ENCODE measurements at places on chromosomes 6 and 20.

GRCh38 chr6:109449064-109449794 lies 6.3 kb downstream of the MICAL1 start:
- DNase-seq: no peak

DNA sequence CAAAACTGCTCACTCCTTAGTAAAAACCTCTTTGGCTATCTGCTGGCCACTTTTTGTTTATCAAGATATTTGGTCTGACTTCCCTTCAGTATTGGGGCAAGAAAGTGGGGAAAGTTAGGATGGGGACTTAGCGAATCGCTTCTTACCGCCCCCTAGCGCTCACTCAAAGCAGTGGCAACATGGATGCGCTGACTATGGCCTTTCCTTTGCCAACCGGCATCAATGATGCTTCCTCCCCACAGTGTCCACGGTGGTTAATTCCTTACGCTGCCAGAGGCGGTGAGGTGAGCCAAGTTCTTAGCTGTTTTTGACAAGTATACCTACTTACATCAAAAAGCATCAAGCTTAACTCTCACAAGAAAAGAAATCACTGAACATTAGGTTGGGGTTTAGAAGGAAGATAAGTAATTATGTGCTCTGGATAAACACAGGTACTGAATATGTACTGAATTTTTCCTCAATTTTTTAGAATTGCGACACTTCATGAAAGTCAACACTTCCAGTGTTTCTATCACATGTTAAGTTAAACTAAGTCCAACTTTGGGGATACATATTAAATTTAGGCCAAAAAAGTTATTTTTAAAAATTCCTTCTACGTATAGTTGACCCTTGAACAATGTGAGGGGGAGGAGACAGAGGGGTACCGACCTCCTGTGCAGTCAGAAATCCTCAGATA lies 86.7 kb downstream of the GMDS start:
- no peak for DNase-seq

DNA sequence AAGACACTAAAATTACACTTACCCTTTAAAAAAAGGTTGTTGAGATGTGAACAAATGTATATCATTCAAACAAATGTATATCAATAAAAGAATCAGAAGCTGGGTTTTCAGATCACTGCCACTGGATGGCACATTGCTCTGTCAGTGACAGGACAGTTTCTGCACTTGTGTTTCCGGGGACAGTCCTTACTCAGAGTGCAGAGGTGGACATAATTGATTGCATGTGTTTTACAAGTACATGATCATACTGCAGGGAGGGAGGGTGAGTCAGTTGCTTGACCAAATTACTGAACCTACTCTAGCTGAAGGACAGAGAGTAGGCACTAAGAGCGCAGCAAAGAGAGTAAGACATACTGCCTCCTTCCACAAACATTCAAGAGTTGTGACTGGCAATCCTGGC lies 302.3 kb downstream of the TENT5A start:
- no peak for DNase-seq

DNA sequence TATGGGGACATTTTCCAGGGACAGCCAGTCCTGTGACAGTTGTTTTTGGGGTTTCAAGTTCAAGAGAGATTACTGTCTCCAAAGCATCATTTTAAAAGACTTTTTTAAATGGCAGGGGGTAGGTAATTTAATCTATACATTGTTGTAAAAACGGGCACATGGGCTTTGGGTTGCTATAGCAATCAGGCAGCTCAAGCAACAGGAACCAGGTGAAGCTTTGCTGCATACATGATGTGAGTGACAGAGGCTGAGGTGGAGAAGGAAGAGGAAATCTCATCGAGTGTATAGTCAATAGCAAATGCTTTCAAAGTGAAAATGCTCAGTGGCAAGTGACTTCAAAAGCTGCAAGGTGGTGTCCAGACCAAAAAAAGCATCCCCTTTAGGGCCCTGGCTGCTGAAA lies 277.4 kb upstream of the JAG1 start:
- peak; percentile 8 for DNase-seq

- DNase-seq: no peak
Observed at GRCh38 chr6:52157301-52157941, 28.8 kb upstream of the IL17A start.

DNA sequence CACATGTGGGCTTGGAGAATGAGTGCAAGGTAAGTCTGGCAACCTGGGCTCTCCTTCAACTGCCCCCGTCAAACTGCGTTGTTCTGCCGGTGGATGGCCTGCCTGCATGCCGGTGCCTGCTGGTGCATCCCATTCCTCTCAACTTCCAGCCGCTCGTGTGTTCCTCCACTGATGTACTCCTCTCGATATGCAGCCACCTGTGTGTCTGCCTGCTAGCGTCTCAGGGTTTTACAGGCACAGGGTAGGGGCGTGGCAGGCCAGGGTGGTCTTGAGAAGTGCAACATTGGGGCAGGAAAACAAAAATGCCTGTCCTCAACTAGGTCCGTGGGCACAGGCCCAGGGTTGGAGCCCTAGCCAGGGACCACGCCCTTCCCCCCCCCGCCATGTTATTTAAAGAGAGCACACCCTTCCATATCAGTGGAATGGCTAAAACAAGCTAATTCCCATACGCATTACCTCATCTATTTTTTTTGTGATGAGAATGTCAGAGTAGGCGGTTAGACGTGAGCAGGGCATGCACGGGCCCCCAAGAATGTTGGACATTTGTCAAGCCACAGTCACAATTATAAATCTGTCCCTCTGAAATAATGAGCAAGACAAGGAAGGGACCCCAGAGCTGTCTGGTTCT lies 33.2 kb downstream of the SERPINB6 start:
- DNase-seq: no peak

DNA sequence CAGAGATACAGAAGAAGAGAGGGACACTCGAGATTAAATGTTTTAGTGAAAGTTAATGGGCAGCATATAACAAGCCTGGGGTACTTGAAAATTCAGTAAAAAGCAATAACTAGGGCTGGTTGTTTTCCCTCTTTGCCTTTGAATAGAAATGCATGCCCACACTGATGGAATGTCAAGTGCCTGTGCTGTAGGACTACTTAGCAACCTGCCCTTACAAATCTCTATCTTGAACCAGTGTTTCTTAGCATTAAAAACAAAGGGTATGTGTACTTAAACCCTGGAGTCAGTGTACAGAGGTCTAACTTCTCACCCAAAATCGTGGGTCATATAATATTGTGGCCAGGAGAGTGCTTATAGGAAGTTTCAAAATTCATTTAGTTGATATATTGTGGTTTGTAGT lies 37.1 kb downstream of the RNF144B start:
- DNase-seq: no peak

DNA sequence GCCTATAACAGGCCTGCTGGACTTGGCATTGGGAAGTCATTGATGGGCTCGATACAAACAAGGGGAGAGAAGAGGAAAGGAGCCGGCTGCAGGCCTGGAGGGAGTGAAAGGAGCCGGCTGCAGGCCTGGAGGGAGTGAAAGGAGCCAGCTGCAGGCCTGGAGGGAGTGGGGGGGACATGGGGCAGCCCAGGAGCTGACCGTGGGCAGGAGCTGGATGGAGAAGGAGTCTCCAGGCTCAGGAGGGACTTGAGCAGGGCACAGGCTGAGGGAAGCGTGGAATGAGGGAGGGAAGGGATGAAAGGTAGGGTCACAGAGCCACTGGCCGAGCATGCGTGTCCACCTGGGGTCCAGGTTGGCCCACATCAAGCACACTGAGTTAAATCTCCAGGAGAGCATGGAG lies 32.0 kb downstream of the RPP40 start:
- DNase-seq: no peak

DNA sequence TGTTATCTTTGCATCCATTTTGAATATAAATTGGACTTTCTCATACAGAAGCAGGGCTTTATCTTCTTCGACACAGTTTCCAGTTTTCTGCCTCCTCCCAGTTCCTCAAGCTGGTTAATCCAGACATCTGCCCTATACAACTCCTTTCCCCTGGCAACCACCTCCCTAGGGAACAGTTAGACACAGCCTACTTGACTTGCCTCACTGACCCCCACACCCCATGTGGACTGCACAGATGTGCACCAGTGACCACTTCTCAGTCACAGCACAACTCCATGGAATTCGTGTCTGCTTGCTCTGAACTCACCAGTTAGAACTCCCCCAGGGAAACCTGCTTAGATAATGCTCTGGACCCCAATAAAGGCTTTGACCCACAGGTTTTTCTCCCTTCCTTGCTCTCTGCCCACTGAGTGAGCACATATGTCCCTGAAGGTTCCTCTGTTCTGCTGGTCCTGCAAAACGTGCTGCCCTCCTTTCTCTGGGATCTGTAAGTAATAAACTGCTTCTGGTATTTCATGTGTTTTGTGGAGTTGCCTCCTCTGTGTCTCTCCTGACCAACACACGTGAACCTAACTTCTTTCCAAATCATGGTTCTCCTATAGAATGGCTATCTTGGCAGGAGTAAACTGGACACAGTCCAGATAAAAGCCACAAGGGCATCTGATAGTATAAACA lies 351.2 kb downstream of the CD83 start:
- DNase-seq: no peak

DNA sequence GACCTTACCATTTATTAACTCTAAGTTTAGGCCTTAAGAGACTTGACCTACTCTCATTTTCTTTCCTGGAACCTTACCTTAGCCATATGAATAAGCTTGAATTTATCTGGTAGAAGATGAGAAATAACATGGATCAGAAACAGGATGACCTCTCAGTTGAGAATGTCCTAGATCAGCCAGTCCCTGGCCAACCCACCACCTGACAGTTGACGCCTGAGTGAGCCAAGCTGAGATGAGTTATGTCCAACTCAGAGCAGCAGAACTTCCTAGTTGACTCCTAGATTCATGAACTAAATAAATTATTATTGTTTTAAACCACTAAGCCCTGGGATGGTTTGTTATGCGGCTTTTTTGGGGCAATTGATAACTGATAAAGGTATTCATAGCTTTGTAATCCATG lies 233.0 kb upstream of the RAB32 start:
- no peak for DNase-seq

DNA sequence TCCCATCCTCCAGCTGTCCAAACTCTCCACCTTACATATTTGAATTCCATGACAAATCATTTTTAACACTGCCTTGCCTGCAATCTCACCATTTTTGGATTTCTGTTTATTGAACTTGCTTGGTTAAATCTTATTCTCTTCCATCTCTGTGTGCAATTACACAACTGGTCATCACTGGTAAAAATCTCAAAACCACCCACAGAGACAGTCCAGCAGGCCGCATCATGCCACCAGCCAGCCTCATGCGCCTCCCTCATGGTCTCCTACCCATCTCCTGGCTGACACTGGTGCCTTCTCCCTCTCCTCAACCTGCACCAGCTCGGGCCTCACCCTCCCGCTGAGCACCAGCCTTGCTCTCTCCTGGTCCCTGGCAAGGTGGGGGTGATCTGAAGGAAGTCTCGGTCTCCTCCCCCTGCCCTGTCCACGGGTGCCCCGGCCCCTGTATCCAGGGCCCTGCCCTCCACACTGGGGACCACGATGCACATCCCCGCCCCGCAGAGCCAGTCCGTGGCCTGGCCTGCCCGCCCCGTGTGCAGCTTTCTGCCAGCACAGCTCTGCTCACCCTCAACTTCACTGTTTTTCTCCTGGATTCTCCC lies 92.0 kb downstream of the THBS2 start:
- DNase-seq: no peak

DNA sequence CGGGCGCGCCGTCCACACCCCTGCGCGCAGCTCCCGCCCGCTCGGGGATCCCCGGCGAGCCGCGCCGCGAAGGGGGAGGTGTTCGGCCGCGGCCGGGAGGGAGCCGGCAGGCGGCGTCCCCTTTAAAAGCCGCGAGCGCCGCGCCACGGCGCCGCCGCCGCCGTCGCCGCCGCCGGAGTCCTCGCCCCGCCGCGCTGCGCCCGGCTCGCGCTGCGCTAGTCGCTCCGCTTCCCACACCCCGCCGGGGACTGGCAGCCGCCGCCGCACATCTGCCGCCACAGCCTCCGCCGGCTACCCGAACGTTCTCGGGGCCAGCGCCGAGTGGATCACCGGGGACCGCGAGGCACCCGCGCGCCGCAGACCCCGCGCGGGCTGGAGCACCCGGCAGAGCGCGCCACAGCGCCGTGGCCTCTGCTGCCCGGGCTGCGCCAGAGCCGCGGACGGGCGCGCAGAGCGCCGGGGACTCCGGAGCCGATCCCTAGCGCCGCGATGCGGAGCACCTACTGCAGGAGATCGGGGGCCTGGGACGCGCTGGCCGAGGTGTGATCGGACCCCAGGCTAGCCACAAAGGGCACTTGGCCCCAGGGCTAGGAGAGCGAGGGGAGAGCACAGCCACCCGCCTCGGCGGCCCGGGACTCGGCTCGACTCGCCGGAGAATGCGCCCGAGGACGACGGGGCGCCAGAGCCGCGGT lies at the start of gene BMP2:
Gene BMP2, plus strand, starts transcription at position 151 of the 692 bp plus-strand sequence. CDS start 2,441 bp downstream, outside the sequence.
- peak; percentile 60 for DNase-seq

GRCh38 chr6:106667022-106667402 lies 37.6 kb downstream of the QRSL1 start:
- no peak for DNase-seq

DNA sequence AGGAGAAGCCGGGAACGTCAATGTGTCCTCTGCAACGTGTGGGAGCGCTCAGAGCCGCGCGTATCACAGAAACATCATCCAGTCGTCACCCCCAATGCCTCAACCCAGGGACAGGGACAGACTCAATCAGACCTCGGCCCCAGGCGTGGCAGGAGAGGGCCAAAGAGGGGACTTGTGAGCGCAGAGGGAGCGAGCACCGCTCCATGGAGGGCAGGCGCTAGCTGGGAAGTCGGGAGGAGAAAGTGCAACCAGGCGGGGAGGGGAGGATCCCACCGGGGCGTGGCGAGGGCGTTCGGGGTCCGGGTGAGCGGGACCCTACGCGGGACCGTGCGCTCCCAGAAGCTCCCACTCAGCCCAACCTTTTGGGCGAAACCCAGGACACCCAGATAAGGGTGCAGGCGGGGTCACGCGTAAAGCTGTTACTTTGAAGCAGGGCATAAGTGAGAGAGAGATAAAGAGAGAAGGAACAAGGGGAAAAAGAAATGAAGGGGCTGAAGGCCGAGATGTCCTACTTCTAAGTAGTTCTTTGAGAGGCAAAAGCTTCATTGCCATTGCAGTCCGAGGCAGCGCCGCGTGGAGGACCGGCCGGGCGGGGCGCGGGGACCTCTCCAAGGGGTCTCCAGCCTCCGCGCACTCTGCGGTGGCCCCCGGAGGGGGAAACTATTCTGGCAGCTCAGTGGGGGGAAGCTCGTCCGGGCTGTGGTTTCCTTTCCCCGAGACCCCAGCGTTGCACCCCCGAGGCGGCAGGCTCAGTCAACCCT lies 862 bp upstream of the SOBP start:
- peak; percentile 19 for DNase-seq

DNA sequence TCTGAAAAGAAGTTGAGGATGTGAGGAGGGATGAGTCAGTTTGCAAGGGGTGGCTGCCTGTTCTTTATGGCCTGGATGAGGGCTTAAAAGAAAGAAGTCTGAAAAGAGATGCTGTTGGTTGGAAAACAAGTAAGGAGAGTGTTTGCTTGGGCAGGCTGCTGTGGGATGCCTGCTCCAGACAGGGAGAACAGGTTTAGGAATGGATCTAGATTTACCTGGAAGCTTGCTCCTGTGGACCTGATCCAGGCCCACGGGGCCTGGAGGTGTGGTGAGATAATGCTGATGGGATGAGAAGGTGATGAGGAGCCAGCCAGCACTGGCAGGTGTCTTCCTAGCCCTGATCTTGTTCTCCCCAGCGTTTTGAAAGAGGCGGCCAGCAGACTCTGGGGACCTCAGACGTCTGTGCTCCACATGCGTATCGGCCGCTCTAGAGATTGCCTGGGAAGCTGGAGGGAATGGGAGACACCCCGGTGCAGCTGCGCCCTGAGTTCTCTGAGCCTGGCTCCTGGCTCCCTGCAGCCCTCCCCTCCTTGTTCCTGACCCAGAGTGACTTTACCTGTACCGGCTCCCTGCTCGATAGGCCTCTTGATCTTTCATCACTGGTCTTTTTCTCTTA lies 331.3 kb downstream of the ZFAND3 start:
- no peak for DNase-seq

GRCh38 chr6:79078075-79078969 lies at the start of gene PHIP:
Gene PHIP (minus strand): TSS chr6:79078254. CDS start chr6:79078068, 186 bp downstream.
- DNase-seq: peak; percentile 94

GRCh38 chr6:12033770-12034169 lies 21.7 kb downstream of the HIVEP1 start:
- DNase-seq: no peak

All from COR-L47 (cell line).